Progenitor cell of endocrine pancreas (in vitro differentiated cells): ENCODE measurements at places on chromosomes 1 and 21. TPM values are rescaled to one million over a fixed set of nuclear protein-coding genes. Genes with fewer than 3 reads are reported as not detected.

Gene CACNA1E
- total RNA-seq: 0.55 and 0.93 TPM in 2 replicates

Gene C1orf167
- total RNA-seq: 0.67 TPM in 1 of 2 replicates, not detected in the other

Gene E2F2
- 7.8 and 9.7 TPM in 2 replicates for total RNA-seq

Gene KCNA10
- total RNA-seq: not detected in 2 replicates

Gene OR6K2
- total RNA-seq: not detected in 2 replicates

Gene C1orf185
- total RNA-seq: not detected in 2 replicates

Gene APCS
- total RNA-seq: not detected in 2 replicates

Gene CASQ2
- total RNA-seq: not detected in 2 replicates

Gene LDLRAD1
- total RNA-seq: 0.20 and 0.84 TPM in 2 replicates

Gene LCE1E
- not detected in 2 replicates for total RNA-seq

Gene ETNK2
- 22.6 and 24.5 TPM in 2 replicates for total RNA-seq

Gene CADM3
- 7.1 and 8.9 TPM in 2 replicates for total RNA-seq

Gene SLC25A24
- 46.9 and 53.2 TPM in 2 replicates for total RNA-seq

Gene UBL4B
- total RNA-seq: 0.20 TPM in 1 of 2 replicates, not detected in the other

Gene LYPLA2
- 109 and 115 TPM in 2 replicates for total RNA-seq

Gene SETSIP
- not detected in 2 replicates for total RNA-seq

Gene FAM151A
- total RNA-seq: 0.33 TPM in 1 of 2 replicates, not detected in the other

Gene ERICH3
- 1.1 and 1.5 TPM in 2 replicates for total RNA-seq

Gene NTRK1
- total RNA-seq: 0.36 TPM in 1 of 2 replicates, not detected in the other

Gene CD5L
- not detected in 2 replicates for total RNA-seq

Gene TNFRSF8
- not detected in 2 replicates for total RNA-seq

Gene TIE1
- total RNA-seq: 0.53 and 1.2 TPM in 2 replicates

Gene LRRC53
- total RNA-seq: 0.07 TPM in 1 of 2 replicates, not detected in the other

Gene GJA5
- not detected in 2 replicates for total RNA-seq

Gene SAMSN1
- total RNA-seq: not detected in 2 replicates

Gene LCE1C
- not detected in 2 replicates for total RNA-seq

Gene VASH2
- 15.8 and 17.8 TPM in 2 replicates for total RNA-seq

Gene ZBTB8A
- total RNA-seq: 8.9 and 10.8 TPM in 2 replicates

Gene FAM72C
- 0.62 and 2.0 TPM in 2 replicates for total RNA-seq

Gene OR2T33
- total RNA-seq: not detected in 2 replicates

Gene DNASE2B
- total RNA-seq: 0.26 and 0.36 TPM in 2 replicates

Gene TSPAN2
- total RNA-seq: 22.5 and 27.2 TPM in 2 replicates

Gene PLA2G2F
- total RNA-seq: not detected in 2 replicates
